ENCODE measurements at places on chromosomes 6 and 20.

- DNase-seq, result no peak
These were observed 199.4 kb downstream of the PHACTR1 start for GRCh38 chr6:12916006-12916405.

DNA sequence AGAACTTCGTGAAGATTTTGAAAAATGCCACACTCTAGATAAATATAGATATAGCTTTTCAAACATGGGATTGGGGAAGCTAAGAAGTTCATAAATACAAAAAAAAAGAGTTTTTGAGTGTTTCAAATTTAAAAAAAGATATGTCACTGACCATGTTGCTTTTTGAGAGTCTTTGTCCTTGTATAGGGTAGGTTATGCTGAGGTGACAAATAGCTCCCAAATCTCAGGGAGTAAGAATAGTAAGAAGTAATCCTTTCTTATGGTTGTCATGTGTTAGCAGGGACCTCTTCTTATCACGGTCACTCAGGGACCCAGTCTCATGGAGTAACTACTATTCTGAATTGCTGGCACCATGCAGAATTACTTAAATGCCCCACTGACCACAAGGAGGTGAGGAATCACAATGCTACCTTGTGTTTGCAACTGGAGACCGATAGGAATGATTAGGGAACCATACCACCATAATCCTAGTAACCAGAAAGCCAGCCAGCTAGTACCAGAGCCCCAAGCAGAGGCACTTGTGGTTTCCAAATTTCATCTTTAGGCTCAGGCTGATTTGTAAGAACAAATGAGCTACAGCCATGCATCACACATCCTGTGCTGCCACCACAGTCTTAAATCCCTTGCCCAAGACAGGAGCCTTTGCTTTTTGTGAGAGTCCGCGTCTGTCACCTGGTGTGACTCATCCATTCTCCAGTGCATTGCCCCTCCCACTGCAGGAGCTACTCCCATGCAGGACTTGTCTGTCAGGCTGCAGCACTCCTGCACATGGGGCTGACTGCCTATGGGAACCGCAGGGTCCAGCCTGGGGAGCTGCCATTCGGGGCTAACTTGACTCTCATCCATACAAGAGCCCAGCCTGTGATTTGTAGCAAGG lies 42.4 kb upstream of the ADGRF4 start:
- DNase-seq, result no peak

DNA sequence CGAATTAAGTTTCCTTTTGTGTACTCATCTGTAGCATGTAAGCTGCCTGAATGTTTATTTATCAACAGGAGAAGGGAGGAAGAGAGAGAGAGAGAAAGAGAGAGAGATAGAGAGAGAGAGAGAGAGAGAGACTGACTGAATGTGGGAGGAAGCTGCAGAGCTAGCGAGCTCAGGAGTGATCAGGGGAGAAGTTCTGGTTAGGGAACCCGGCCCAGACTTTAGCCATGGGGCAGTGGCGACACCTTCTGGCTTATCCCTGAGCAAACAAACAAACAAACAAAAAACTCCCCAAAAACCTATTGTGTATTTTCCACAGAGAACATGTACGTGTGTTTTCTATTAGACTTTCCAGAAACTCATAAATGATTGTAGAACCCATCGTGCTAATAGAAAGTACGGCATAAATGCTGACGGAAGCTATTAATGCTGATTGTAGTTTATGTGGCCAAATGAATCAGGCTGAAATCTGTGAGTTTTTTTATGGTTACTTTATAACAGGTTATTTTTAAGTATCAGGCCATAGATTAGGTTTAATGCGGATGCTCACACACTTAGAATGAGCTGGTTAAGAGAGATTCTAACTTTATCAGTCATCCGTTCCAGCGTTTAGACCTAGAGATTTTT lies 92.8 kb downstream of the CLIC5 start:
- DNase-seq, result no peak

- no peak for DNase-seq
These were observed 104.6 kb downstream of the EPB41L2 start for GRCh38 chr6:130958468-130958867.

DNA sequence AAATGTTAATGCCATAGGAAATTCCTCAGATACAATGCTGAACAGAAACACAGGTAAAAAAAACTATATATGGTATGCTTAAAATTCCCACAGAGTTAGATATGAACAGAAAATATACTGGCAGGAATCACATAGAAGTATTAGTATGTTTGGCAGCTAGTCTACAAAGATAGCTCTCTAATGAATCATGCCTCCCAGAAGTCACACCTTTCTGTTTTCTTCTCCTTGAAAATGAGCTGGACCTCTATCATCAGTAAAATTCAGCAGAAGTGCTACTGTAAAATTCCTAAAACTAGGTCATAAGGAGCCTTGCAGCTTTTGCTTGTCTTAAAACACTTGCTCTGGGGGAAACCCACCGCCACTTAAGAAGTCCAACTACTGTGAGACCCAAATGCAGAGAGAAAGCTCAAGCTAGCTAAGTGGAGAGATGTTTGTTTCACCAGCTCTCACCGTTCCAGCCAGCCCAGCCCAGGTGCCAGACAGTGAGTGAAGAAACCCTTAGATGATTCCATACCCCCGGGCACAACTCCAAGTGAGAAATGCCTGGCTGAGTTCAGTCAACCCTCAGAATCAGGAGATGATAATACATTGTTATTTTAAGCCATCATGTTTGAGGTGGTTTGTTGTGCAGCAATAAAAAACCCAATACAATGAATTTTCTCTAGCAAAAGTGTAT lies 43.0 kb downstream of the TSPYL4 start:
- DNase-seq, result no peak

GRCh38 chr6:125421836-125422235 lies 120.1 kb upstream of the HDDC2 start:
- peak; percentile 5 for DNase-seq

GRCh38 chr20:23132293-23132929 lies 46.3 kb upstream of the CD93 start:
- no peak for DNase-seq

DNA sequence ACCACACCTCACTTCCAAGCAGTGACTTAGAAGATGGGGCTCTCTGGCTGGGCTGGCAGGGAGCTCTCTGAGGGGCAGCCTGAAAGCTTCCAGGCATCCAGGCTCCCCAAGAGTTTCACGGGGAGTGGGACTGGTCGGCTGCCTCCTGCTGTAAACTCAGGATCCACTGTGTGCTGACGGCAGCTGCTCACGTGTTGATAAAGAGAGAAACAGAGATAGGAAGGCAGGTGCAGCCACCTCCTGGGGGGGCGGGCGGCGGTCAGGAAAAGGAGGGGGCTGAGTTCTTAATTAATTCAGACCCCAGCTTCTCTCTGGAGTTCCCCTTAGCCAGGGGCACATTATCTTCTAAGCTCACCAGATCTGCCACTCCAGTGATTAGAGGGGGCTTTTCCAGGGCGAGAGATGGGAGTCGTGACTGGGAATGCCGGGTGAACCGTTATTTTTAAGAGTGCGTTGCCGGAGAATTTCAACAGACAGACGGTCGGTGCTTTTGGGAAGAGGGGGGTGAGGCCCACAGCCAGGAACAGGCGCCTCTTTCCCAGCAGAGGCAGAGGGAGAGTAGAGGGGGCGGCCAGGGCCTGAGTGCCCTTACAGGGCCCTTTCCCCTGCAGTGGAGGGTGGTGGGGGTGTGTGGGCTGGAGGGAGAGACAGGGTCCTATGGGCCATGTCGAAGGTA lies 70.9 kb downstream of the CD40 start:
- no peak for DNase-seq

GRCh38 chr6:34447910-34448309 lies 18.0 kb upstream of the PACSIN1 start:
- DNase-seq, result no peak

GRCh38 chr6:130047088-130047995 lies 29.0 kb downstream of the L3MBTL3 start:
- DNase-seq, result no peak

DNA sequence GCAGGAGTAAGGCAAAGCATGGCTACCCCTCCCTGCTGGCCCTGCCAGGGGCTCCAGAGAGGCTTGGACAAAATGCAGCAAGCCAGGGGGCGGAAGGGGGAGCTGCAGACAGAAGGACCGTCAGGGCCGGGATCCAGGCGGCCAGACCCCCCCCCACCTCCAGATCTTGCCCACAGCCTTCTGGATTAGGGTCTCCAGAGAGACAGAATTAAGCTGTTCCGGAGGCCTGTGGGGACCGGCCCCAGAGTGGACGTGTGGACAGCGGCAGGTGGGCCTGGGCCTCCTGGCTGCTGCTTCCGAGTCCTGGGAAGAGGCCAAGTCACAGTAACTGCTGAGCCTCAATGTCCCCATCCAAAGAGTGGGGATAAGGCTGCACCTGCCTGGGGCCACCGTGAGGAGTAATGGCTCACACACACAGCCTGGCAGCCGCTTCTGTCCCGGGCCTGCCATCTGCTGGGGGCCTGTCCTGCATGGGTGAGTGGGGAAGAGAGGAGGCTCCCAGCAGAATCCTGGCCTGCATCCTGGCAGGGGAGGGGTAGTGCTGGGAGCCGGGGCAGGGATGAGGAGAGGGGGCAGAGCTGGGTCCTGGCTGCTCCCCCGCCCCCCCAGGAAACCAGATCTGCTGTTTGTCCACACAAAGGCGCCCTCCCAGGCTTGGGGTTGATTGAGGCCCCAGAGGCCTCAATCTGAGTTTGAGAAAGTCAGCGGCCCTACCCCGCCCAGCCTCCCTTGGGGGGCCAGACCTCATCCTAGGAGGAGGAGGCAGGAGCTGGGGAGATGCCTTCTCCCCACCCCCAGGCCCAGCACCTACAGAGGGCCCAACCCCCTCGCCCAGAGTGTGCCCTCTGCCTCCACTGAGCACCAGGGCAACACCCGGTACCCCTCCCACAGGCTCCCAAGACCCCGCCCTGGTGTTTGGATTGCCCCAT lies 3.9 kb downstream of the LAMA5 start:
- no peak for DNase-seq

DNA sequence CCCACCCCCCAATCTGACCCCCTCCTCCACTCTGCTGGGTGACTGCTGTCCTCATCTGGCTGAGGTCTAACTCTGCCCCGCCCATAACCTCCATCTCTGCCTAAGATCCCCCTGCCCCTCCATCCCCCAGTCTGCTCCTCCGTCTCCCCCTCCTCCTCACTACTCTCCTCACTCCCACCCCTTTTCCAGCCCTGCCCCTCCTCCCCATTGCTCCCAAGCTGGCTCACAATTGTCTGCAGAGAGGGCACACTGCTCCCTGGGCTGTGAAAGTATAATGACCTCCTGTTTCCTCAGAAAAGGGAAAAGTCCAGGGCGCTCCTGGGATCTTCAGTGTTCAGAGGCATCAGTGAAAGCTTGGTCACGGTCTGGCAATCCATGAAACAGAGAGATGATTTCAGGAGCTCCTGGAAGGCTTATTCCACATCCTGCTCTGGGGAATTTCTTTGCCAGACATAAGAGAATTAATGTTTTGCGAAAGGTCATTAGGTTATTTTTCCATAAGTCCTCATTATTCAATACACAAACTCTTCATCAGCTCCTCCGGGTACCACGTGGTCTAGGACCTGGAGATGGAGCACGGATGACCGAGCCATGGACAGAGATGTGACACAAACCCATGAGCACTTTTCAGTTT lies 21.5 kb downstream of the CST5 start:
- no peak for DNase-seq

- DNase-seq, result no peak
These were observed 11.2 kb downstream of the ZNF337 start for GRCh38 chr20:25685276-25686080.

DNA sequence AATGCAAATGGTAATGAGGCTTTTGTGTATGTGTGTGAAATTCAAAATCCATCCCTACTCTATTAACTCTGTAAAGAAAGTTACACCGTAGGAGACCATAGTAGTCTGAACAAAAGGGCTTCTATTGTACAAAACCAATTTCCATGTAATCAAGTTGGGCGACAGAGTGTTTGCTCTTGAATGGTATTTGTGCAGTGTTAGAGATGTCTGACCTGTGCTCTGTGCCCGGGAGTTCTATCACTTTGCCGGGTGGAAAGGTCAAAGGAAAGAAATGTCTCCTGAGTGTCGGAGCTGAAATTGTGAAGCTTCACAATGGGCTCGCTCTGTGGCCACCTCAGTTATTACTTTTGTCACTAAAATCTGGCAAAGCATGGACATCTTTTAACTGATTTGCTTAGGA lies 312.0 kb downstream of the SAMD5 start:
- no peak for DNase-seq

- no peak for DNase-seq
These were observed 277.7 kb downstream of the ADGB start for GRCh38 chr6:146876271-146877151.

DNA sequence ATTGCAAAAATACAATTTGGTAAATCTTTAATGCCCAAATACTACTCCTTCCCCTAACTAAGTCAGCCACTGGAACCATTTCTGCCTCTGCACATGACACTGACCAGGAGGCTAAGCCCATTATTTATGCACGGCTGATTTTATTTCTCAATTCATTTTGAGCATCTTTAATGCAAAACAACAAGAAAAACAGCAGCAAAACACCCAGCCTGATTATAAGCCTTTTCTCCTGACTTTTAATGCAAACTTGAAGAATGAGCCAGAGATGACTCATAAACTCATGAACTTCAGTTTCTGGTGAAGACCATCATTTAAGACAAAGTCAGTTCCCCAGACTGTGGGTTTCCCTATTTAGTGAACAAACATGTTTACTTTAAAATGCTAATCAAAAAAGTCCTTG lies 51.6 kb downstream of the CYP24A1 start:
- no peak for DNase-seq

- DNase-seq, result no peak
These were observed 18.6 kb downstream of the CCDC167 start for GRCh38 chr6:37480951-37481534.

GRCh38 chr6:6918216-6918983 lies 189.4 kb upstream of the RREB1 start:
- DNase-seq, result no peak

DNA sequence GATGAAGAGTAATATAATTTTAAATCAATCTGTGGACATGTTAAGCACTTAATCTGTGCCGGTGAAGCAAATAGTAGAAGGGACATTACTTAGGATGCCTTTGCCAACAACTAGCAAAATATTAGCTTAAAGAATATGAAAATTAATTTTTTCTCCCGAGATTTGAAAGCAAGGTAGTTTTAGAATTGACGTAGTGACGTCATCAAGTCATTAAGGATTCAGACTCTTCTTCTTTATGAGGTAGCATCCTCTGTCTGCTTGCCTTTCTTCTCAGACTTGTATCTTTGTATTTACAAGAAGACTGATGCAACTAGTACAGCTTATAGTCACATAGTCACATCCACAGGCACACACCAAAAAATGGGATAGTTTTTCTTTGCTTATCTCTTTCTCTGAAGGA lies 374.4 kb downstream of the MMUT start:
- no peak for DNase-seq

GRCh38 chr6:69894578-69895347 lies 28.4 kb downstream of the COL19A1 start:
- no peak for DNase-seq

DNA sequence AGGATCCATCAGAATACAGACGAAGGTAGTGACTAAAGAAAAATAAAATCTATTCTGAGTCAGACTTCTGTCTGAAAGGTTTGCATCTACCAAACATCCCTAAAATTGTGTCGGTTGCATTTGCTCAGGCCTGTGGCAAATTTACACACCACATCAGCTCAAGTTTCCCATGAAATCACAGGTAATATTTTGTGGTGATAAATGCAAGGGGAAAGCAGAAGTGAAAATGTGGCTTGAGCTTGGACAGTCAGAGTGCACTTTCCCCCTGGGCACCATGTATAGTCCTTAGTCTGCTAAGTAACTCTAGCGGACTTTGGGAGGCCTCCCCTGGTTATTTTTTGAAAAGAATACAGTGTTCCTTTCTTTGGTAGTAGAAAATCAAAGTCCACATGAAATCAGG lies 159.1 kb downstream of the PKHD1 start:
- DNase-seq, result no peak
